Stimulated activated memory B cell treated with anti-CD40 and anti-IgM and Interleukin-4, amounts not matched to agents 10 μg/mL and 1 μg/mL and 100 μg/mL, for 72 hours (primary cell): ENCODE measurements at places on chromosomes 3 and 15.

DNA sequence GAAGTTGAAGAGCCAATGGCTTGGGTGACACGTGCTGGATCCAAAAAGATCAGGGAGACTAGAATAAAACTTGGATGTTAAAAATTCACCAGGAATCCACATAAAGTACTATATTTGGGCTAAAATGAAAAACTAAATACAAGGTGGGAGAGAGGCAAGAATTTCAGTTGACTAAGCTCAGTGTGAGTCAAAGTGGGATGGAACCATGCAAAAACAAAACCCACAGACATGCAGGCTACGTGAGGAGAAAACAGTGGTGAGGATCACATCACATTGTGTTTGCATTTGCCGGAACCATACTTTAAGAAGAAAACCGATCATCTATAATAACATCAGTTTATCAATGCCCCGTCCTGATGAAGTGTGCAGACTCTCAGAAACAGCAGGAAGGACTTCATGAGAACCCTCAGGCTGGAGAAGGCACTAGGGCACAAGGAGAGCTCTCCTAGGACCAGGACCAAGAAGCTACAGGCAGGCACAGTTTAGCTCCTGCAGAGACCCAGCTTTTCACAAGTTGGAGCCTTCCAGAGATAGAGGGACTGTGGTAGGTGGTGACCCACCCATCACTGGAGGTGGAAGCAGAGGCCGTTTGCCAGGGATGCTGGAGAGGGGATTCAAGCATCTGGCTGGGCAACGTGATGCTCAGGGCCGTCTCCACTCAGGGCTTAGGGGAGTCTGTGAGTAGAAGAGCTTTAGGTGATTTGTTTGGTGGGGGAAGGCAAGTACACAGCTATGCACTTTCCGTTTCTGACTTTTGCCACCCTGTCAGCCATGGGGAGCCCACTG, 29.0 kb upstream of the NR2E3 start:
- no peak for ATAC-seq

- ATAC-seq: peak; percentile 83
Observed at GRCh38 chr3:139357899-139358298, 14.1 kb downstream of the MRPS22 start.

DNA sequence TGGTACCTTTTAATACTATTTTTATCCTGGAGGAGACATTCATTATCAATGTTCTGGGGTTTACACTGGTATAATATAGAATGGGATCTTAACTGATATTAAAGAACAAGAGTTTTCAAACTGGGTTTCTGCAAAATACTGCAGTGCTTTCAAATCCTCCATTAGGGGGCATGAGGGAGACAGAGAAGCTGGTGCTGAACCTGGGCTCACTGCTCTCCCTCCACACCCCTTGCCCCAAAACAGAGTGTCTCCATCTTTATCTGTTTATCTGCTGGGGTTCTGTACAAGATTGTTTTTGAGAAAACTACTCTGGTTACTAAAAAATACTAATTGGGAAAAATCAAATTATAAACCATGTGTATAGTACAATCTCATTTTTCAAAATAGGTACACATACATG, 41.7 kb downstream of the CADPS start:
- ATAC-seq: no peak

GRCh38 chr3:11914041-11914440, 67.4 kb upstream of the TAMM41 start:
- no peak for ATAC-seq

- ATAC-seq: no peak
Observed at GRCh38 chr3:8574040-8574669, 70.4 kb downstream of the SSUH2 start.

DNA sequence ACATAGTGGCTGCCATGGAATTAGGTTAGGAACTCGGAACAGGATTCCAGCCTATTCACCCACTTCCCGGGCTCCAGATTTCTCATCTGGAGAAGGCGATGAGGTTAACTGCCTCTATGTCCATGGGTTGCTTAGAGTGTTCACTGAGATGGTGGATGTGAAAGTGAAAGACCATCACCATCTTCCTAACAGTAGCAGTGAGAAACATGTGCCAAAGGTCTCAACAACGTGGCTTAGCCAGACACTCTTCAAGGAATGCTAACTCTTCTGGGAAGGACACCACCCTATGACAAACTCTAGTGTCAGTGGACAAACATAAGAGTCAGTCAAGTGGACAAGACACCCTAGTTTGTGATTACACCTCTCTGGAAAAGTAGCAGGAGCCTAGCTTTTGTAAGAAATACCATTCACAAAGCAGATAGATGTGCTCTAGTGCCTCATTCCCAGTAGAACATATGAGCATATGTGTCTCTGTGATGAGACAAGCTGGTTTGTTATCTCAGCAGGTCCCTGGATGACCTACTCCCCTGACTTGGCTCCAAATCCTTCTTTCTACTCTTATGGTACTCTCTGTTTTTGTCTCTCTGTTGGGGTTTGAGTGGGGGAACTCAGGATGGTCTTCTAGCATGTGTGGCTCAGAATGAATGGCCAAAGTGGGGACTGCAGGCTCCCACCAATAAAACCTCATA, 210.2 kb upstream of the WNT5A start:
- no peak for ATAC-seq

DNA sequence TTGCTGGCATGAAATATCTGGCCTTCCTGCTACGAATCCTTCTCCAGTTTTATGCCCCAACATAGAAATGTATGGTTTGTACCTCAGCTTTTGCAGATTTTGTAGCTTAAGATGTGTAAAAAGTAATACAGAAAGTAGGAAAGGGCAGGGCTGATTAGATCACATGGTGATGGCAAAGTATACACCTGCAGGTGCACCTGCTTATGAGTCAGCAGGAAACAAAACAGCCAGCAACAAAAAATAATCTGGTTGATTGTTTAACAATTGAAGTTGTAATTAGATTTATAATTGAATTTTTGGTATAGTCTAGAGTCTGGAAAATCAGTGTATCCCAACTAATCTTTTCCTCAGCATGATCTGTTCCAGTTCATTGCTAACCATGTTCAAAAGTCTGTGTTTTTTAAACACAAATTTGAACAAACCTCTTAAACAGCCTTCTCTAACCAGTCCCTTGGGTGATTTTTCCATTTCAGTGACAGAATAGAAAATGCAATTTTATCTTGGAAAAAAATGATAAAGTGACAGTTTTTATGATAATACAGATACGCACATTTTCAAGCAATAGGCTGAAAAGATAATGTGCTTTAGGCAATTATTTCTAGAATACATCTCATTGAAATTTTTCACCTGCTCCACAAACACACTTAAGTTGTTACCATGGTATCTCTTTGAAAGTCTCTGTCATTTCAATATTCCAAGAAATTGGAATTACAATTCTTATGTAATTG, 477.4 kb downstream of the NAALADL2 start:
- ATAC-seq: no peak

GRCh38 chr3:195187609-195188425, 83.1 kb downstream of the XXYLT1 start:
- ATAC-seq: no peak

- ATAC-seq: no peak
Observed at GRCh38 chr15:57861034-57861638, 154.6 kb downstream of the POLR2M start.

DNA sequence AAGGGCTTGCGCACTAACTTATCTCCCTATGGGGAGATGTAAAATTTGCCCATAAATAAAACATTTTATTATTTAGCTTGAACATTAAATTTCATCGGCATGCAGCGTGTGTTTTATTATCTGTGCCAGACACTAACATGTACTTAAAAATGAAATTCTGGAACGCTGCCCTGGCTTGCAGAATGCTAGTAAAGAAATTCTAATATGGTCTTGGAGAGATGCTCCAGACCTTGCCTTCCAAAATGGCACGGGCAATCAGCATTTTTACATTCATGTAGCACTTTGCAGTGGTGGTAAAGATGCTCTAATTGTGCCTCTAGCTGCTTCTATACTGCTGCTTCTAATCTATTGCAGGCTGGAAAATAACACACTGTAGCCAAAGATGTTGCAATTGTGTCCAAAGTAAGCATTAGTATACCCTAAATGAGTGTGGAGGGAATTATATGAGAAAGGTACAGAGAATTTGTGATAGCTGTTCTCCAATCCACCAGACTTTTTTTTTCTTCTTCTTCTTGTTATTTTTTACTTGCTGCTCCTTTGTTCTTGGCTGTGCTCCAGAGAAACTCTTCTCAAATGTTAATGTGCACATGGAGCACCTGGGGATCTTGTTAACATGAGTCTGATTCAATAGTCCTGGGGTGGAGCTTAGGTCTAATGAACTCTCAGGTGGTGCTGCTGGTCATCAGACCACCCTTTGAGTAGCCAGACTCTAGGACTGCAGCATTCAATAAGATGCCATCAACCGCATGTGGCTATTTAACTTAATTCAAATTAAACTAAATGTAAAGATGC, 47.3 kb downstream of the CRABP1 start:
- no peak for ATAC-seq

DNA sequence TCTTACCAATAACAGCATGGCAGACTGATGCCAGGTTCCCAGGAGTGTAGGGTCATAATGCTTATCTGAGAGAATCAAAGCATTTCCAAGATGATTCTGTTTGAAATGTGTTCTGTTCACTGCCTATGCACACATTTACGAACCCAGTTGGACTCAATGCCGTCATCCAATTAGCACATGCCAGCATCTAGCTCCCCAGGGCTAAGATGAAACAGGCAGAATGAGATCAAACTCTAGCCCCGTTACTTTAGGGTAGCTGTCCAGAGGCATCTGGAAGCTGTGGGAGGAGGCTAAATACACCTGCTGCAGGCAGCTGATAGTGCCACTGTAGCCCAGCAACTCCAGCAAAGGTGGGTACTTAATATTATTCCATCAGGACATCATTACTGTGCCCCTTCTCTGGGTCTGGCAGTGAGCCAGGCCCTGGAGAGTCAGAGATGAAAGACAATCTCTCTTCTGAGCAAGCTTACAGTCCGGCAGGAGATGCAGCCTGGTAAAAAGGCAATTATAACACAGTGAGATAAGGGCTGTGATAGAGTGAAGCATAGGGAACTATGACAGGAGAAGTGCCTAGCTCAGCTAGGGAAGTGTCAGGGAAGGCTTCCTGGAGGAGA, 156.4 kb upstream of the PPP2R3A start:
- ATAC-seq: no peak
